Sigmoid colon (tissue), 7 donors: ENCODE measurements at places on chromosomes 12 and 14. TPM values are rescaled to one million over a fixed set of nuclear protein-coding genes. Genes with fewer than 3 reads are reported as not detected.

VWF gene
- total RNA-seq = 64.2 TPM

PTPRB gene
- 16.3 TPM for total RNA-seq

FOXJ2 gene
- 14.8 TPM for total RNA-seq

KLRF1 gene
- not detected for total RNA-seq

GRCh38 chr14:99689266-99690236, 5.5 kb downstream of the CYP46A1 start:
- no peaks in the 10 kb centered on the region for H3K36me3 ChIP-seq
- no peaks in the 10 kb centered on the region for H3K27me3 ChIP-seq

DNA sequence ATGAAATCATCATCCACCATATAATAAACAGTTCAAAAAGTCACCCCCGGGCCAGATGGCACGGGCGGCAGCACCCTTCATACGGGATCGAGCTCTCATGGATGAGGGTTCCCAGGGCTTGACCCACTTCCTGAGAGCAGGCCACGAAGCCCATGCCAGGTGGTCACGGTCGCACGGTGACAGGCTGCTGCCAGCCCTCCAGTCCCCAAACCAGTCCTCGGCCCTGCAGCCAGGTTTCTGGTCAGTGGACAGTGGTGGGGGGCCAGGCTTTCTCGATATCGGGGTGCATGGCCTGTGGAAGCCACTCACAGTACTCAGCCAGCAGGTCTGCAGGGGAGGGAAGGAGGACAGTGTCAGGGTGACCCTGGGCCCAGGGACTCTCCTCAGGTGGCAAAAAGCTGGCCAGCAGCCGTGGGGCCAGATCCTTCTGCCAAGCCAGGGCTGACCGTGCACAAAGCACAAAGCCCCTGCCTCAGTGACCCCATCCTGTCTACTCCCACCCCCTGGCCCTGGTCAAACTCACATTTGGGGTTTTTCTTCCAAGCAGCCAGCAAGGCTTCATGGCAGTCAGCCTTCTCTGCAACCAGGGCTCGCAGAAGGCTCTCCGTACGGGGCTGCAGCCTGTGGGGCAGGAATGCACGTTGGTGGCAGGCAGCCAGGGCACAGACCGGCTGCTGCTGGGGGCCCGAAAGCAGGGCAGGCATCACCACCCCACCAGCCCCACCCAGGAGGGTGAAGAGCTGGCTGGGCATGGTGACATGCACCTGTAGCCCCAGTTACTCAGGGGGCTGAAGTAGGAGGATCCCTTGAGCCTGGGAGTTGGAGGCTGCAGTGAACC, 33.3 kb upstream of the UBC start:
- DNase-seq = no peak
- H3K27ac ChIP-seq = no peak overlapping the region
- peaks cover 8% of the 10 kb centered on the region for H3K36me3 ChIP-seq
- H3K27me3 ChIP-seq = no peaks in the 10 kb centered on the region
- no peak overlapping the region for H3K4me3 ChIP-seq

GRCh38 chr12:6038160-6038559, 86.3 kb downstream of the VWF start:
- no peaks in the 10 kb centered on the region for H3K27me3 ChIP-seq
- H3K27ac ChIP-seq = no peak overlapping the region
- H3K36me3 ChIP-seq = no peaks in the 10 kb centered on the region
- no peaks in the 10 kb centered on the region for H3K4me1 ChIP-seq

- no peak overlapping the region for H3K4me3 ChIP-seq
- no peak for DNase-seq
- no peaks in the 10 kb centered on the region for H3K27me3 ChIP-seq
Measured at GRCh38 chr14:96585672-96586013, 83.5 kb downstream of the PAPOLA start.

- H3K36me3 ChIP-seq = no peaks in the 10 kb centered on the region
- H3K27ac ChIP-seq = no peak overlapping the region
- H3K27me3 ChIP-seq = no peaks in the 10 kb centered on the region
- DNase-seq = no peak
Measured at GRCh38 chr12:111274777-111275176, 94.1 kb downstream of the PHETA1 start.

DNA sequence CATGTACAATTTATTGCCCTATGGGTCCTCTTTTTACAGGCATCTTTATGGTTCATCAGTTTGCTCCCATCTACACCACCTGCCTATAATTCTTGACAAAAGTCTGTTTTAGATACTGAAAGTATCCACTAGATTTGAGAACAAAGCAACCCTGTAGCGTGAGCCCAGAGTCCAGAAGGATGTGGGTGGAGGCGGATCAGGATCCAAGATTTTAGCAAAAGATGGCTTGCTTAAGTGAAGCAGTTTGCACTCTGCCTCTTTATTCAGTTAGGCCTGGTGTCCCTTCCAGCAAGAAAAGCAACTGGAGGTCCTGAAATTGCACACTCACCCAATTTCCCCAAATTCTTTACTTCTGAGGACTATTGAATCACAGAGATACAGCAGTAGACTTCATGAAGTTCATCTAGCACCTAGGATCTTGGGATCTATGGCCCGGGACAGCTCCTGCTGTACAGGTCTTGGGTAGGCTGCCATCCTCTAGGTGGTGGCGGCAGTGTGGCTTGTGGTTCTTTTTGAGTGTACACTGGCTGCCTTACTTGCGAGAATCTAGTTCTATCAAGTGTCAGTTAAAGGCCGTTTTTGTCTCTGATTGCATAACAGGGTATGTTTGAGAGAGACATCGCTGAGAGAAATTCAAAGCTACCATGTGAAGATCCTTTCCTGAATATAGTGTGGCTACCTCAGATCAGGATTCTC, 873.2 kb downstream of the NRXN3 start:
- no peak for DNase-seq
- H3K36me3 ChIP-seq = no peaks in the 10 kb centered on the region
- no peaks in the 10 kb centered on the region for H3K27me3 ChIP-seq
- H3K4me3 ChIP-seq = no peak overlapping the region
- no peak overlapping the region for H3K27ac ChIP-seq

- no peak overlapping the region for H3K27ac ChIP-seq
- no peak for DNase-seq
- H3K36me3 ChIP-seq = no peaks in the 10 kb centered on the region
- no peaks in the 10 kb centered on the region for H3K27me3 ChIP-seq
- H3K4me3 ChIP-seq = no peak overlapping the region
Measured at GRCh38 chr14:78652727-78653126, 482.6 kb downstream of the NRXN3 start.

- no peaks in the 10 kb centered on the region for H3K36me3 ChIP-seq
- DNase-seq = no peak
- H3K4me1 ChIP-seq = no peaks in the 10 kb centered on the region
Measured at GRCh38 chr12:56951582-56952339, 5.6 kb downstream of the RDH16 start.

GRCh38 chr14:77746064-77746702, 14.8 kb downstream of the SNW1 start:
- H3K36me3 ChIP-seq = peaks cover 42% of the 10 kb centered on the region
- no peaks in the 10 kb centered on the region for H3K27me3 ChIP-seq
- no peaks in the 10 kb centered on the region for H3K4me1 ChIP-seq
- DNase-seq = no peak
- H3K27ac ChIP-seq = no peak overlapping the region

DNA sequence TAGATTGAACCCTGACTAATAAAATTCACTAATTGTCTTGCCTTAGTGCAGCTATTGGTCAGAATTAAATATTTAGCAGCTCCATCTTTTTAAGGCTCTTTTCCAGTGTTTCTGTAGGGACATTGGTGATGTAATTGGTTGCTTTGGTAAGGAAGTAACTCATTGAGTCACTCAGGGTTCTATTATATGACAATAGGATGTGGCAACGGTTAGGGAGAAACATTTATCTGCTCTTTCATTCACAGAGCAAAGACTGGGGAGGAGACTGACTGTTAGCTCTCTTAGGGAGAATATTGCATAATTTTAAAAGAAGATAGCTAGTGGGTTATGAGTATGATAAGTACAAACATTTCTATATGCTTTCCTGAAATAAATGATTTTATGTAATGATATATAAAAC, 616.5 kb downstream of the TRHDE start:
- H3K27me3 ChIP-seq = no peaks in the 10 kb centered on the region
- no peaks in the 10 kb centered on the region for H3K36me3 ChIP-seq
- DNase-seq = no peak
- no peak overlapping the region for H3K4me3 ChIP-seq
- H3K4me1 ChIP-seq = no peaks in the 10 kb centered on the region

DNA sequence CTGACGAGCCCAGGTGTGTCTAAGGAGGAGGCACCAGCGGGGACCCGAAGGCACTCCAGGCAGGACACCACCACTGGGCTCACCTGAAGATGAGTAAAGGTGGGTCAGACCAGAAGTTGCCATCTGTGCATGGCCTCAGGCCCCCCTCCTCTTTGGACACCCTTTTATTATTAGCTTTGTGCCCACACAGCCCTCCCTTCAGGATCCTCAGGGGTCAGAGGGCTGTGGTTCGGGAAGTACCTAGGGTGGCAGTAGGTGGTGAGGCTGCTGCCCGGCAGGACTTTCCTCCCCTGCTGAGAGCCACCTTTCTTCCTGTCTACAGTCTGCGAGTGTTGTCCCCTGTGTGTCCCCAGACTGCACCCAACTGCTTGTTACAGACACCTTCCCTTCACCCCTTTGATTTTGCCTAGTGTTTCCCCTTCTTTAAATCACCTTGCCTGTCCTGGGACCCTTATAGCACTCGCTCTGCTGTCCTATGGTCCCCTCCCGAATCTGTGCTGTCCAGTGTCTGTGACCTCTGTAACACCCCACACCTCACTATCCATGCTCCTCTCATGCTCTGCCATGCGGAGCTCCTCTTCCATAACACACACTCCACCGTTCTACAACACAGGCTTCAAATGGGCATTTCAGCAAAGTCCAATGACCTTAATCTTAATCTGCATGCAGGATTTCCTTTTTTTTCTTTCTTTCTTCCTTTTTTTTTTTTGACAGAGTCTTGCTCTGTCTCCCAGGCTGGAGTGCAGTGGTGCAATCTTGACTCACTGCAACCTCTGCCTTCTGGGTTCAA, 25.7 kb downstream of the SOAT2 start:
- H3K4me3 ChIP-seq = no peak overlapping the region
- H3K27ac ChIP-seq = no peak overlapping the region
- H3K36me3 ChIP-seq = no peaks in the 10 kb centered on the region
- no peaks in the 10 kb centered on the region for H3K4me1 ChIP-seq
- no peak for DNase-seq

DNA sequence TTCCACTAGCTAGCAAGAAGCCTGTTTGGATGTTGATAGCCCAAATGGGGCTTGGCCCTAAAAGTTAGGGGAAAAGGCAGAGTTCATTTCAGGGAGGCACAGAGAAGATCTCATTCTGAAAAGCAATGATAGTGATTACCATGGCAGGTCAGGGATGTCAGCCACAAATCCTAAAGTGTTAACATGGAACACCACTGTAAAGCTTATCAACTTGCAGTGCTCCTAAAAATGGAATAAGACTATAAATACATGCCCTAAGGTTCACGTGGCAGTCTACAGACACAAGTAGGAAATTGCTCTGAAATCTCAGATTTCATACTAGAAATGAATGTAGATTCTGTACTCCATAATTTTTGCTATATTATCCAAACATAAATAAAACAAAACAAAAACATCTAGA, 280.0 kb upstream of the E2F7 start:
- no peaks in the 10 kb centered on the region for H3K36me3 ChIP-seq
- no peaks in the 10 kb centered on the region for H3K4me1 ChIP-seq
- H3K4me3 ChIP-seq = no peak overlapping the region
- no peak for DNase-seq
- H3K27ac ChIP-seq = no peak overlapping the region
- no peaks in the 10 kb centered on the region for H3K27me3 ChIP-seq

DNA sequence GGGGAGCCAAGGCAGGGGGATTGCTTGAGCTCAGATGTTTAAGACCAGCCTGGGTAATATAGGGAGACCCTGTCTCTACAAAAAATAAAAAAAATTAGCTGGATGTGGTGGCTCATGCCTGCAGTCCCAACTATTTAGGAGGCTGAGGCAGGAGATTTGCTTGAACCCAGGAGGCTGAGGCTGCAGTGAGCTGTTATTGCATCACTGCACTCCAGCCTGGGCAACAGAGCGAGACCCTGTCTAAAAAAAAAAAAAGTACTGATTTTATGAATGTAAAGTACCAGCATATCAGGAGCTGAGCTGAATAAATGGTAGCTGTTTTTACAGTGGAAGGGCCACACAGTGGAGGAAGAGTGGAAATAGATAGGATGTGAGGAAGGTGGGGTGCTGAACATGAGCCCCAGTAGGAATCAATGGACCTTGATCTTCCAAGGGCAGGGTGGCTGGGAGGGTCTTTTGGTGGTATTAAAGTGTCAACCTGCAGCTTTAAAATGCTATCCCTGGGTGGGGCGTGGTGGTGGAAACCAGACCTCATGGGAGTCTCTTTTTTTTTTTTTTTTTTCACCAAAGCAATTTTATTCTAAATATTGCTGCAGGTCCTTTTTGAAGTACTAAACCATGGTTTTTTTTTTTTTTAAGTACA, 2.2 kb downstream of the ATP23 start:
- DNase-seq = no peak
- H3K4me3 ChIP-seq = no peak overlapping the region
- peaks cover 13% of the 10 kb centered on the region for H3K4me1 ChIP-seq
- H3K27ac ChIP-seq = no peak overlapping the region
- H3K27me3 ChIP-seq = no peaks in the 10 kb centered on the region
- H3K36me3 ChIP-seq = no peaks in the 10 kb centered on the region
